Kidney (tissue), 22 donors: ENCODE measurements at places on chromosomes 12 and 14. TPM values are rescaled to one million over a fixed set of nuclear protein-coding genes. Genes with fewer than 3 reads are reported as not detected.

PTGDR gene
- 0.22 TPM for polyA plus RNA-seq

DNA sequence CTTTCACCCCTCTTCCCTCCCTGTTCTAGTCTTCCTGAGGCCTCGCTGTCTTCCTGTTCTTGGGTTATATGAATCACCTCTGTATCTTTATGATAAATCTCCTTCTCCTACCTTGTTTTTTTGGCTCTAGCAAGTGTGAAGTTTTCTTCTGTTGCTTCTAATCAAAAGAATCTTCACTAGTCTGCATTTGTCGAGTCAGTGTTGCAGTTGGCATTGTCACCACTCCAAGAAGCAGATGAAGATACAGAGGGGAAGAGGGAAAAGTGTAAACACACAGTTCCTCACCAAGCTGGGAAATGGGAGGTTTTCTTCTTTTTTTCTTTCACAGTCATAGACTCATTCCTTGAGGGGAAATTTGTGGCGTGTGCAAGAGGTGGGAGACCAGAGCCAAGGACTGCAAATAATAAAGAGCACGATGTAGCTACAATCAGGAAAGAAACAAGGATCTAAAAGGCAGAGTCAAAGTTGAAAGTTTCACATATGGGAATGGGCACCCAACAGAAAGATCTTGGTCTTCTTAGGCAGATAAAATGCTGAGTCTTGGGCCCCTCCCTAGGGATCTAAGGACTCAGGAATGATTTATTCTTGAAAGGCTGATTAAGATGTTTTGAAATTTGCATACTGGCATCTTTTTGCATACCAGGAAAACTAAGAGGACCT, 22.2 kb upstream of the PRICKLE1 start:
- no peak for DNase-seq

GRCh38 chr12:93484315-93484981, 17.1 kb downstream of the MRPL42 start:
- no peak for DNase-seq

GRCh38 chr12:7486512-7486911, 17.1 kb downstream of the CD163 start:
- DNase-seq, result no peak

KCNC2 gene
- not detected for polyA plus RNA-seq

GRCh38 chr12:110134691-110135411, 10.7 kb downstream of the IFT81 start:
- no peak for DNase-seq

DNA sequence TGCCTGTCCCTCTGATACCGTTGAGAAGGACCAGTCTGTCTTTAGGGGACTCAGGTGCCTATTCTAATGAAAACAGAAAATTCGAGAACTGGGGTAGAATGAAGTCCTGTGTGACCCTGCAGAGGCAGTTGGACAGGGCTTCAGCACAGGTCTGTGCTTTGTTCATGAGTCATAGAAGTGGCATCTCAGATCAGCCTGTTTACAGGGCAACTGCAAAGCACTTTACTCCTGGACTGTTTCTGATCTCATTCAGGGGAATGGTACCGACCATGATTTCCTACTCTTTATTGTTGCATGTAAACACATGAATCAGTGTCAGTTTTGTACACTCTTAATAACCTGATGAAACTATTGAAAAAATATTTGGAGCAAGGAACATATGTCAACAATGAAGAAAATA, 1517.0 kb downstream of the AACS start:
- DNase-seq, result no peak

KIF26A gene
- polyA plus RNA-seq, result 2.3 TPM

- no peak for DNase-seq
Measured at GRCh38 chr12:25433581-25434325, 119.3 kb downstream of the LMNTD1 start.

- no peak for DNase-seq
Measured at GRCh38 chr12:77239617-77240016, 174.2 kb upstream of the E2F7 start.

DNA sequence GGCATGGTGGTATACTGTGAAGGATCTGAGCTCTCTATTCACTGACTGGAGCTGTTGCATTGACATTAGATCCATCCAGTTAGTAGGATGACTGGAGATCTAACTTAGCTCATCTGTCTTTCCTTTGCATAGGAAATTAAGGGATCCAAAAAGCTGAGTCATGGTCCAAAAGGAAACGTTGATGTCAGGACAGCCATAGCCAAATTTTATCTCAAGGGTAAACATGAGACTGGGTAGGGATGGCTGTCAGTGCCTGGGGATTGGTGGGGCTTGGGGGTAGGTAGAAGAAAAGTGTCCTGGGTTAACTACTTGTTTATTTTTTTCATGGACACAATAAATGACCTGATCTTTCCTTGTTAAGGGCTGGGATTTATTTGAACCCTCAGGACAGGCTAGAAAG, 4.6 kb downstream of the FAM177A1 start:
- DNase-seq, result no peak
